ENCODE measurements at places on chromosomes 3 and 15.

GRCh38 chr15:37695719-37696118 is 238.7 kb upstream of the TMCO5A start:
- no peak for DNase-seq

DNA sequence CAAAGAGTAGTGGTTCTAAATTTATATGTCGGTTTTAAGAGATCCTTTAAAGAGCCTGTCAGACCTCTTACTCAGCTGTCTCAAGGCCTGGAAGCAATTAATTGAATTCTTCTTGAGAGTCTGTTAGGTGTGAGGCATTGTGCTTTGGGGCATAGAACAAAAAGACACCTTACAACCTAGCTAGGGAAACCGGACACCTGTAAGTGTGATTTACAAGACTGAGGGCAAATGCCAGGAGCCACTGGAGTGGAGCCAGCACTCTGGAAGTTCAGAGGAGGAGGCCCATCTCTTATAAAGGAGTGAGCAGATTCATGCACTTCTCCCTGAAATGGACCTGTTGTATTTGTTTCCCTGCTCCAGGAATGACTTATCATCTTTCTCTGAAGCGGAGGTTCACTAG is 97.7 kb upstream of the NUDT16 start:
- no peak for DNase-seq

DNA sequence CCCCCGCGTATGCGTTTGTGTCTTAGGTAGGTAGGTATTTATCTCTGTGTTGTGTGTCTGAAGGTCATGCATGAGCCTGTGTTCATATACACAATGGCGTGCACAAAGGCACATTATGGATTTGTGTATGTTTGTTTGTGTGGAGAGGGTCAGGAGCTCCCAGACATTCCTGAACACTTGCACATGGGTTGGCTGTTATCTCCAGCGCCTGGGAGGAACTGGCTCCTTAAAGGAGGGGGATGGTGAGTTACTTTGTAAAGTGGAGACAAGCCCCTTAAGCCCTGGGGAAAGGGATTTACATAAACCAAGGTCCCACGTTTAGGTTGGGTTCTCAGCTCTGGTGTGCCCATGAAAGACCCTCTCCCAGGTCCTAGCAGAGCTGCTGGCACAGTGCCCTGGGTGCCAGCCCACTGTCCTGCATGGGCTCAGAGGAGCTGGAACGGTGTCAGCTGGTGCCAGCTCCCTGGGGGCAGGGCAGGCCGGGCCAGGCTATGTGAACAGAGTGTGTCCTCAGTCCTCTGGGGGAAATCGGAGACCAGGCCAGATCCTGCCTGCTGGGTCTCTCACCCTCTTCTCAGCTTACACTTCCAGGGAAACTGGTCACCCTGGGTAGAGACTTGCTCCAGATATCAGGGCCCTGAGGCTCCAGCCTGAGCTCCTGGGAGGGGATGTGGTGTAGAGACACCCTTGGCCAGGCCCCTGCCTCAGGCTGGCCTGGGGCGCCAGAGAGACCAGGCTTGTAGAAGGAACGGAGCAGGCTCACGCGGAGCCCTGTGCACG is 25.1 kb downstream of the SNX33 start:
- DNase-seq: peak; percentile 63

DNA sequence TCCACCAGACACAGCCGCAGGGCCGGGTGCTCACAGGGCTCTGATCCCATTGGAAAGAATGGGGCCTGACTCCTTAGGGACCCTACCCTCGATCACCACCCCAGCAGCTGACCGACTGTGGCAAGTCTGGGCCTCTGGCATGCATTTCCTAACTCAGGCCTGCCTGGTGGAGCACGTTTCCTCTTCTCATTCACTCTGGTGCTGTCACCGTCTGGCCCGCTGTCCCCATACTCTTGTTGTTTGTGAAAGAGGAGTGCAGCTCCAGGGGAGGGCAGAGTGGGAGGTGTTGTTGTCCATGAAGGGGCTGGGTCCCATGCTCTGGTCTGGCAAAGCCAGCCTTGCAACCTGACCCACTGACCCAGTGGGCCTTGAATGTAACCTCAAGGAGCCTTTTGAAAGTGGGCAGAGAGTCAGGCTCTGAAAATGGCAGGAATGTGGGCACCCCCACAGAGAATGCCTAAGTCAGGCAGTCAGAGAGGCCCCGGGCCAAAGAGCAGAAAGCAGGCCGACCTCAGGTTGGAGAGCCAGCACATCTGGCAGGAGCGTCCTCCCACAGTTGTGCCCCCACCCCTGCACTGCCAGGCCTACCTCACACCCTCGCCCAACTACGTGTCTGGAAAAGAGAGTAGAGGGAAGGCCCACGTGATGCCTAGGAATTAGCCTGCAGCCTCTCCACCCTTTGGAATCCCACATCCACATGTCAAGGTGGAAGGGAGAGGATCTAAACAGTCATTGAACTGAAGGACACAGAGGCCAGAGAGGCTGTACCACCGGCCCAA is 10.9 kb downstream of the SEMA7A start:
- no peak for DNase-seq

- DNase-seq: no peak
Measured at GRCh38 chr3:79255702-79256101, 512.1 kb downstream of the ROBO1 start.

DNA sequence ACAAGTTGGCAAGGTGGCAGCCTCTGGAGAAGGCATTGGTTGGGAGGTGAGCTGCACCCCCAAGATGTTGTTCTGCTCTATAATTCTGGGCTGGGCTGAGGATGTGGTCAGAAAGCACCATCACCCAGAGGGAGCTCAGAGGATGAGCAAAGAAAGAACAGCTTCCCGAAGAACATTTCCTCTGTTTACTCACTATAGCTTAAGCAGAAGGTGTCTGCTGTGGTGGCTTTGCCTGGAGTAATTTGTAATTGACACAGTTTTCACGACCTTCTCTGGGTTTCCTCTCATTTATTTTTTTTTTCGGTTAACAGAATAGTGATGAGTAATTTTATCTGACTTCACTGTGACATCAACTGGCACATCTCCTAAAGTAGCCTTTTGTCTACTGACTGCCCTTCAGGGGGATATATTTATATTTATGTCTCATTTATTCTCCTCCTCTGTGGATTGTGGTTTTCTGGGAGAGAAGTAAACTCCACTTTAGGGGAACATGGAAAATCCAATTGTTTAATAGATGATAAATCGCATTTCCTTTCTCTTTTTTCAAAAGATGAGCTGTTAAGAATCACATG is 49.5 kb upstream of the ABHD17C start:
- DNase-seq: no peak

DNA sequence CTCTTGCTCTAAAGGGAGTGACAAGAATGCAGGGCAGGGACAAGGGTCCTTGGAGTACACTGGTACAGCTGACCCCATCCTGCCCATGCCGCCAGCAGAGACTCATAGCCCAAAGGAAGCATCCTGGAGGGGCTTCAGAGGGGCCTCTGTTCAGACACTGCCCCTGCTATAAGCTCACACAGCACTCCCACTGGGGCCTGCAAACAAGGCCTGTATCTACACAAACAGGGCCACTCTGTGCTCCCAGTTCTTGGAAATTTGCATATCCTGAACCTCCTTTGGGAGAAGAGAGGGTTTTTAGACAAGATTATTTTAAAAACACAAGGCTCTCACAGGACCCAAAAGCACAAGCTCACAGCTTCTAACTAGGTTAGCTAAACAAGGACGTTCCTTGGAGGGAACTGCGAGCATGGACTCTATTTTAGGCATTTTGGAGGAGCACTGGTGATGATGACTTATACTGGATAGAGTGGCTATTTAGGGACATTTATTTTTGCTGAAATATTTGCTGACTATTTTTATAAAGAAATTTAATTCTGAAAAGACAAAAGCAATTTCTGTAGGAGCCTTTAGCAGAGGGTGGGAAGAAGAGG is 16.4 kb upstream of the ANKRD34C start:
- no peak for DNase-seq

DNA sequence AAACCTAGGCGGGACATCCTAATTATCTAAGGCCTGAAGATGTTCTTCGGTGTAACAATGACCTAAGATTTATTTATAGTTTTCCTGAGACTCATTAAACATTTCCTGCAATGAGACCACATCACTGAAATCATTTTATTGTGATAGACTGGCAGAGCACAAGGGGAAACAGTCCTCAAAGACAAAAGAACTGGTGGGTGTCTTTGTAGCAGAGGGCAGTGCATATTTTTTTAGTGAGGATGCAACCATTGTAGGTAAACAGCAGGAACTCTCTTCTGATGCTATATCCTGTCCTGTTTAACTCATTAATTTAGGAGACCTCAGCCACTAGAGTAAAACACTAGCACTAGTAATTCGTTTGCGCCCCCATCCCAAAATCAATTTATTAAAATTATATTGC is 100.0 kb downstream of the MAGI1 start:
- no peak for DNase-seq

GRCh38 chr3:11045536-11045935 is 53.0 kb downstream of the SLC6A1 start:
- DNase-seq: no peak

DNA sequence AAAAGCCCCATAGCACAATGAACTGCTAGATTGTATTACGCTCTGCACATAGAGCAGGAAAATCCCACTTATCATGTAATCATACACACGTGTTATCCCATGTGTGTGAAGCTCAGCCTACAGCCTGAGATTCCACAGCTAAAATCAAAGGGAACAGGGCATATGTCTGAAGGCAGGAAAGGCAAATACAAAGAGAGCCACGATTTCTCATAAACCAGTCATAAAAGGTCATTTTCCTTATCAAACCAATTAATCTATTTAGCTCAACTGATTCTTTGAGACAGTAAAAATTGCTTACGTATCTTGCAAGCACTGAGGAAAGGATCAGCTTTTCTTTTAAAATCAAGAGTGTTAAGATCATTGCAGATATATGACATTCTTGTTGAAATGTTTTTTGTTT is 199.5 kb upstream of the TBL1XR1 start:
- no peak for DNase-seq

GRCh38 chr3:182116386-182116785 is 404.7 kb downstream of the SOX2 start:
- DNase-seq: no peak

- no peak for DNase-seq
Measured at GRCh38 chr15:28208583-28208982, 109.5 kb upstream of the OCA2 start.

- no peak for DNase-seq
Measured at GRCh38 chr3:129313415-129313664, 34.7 kb downstream of the HMCES start.

- no peak for DNase-seq
Measured at GRCh38 chr15:71701808-71702207, 108.5 kb upstream of the NR2E3 start.

- no peak for DNase-seq
Measured at GRCh38 chr3:73207946-73208440, 146.5 kb downstream of the EBLN2 start.

GRCh38 chr3:114406922-114407321 is 113.1 kb downstream of the TIGIT start:
- DNase-seq: no peak

GRCh38 chr3:151224268-151224866 is 21.4 kb upstream of the GPR171 start:
- no peak for DNase-seq

DNA sequence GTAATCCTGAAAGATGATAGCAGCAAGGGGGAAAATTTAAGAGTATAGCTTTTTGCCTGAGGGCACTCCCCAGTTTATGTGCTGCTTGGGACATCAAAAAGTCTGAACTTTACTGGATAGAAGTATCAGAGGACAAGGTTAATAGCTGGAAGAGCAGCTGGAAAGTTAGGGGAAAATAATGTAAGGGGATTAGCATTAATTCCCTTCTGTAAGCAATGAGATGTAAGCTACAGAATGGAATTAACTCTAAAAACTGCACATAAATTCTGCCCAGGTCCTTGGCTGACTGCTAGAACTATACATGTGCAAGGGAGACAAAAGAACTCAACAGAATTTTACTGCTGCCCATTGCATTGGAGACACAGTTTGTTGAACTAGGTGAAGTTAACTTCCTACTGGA is 55.6 kb downstream of the ATP11B start:
- DNase-seq: peak; percentile 13

- no peak for DNase-seq
Measured at GRCh38 chr3:122538956-122539490, 24.3 kb upstream of the KPNA1 start.

DNA sequence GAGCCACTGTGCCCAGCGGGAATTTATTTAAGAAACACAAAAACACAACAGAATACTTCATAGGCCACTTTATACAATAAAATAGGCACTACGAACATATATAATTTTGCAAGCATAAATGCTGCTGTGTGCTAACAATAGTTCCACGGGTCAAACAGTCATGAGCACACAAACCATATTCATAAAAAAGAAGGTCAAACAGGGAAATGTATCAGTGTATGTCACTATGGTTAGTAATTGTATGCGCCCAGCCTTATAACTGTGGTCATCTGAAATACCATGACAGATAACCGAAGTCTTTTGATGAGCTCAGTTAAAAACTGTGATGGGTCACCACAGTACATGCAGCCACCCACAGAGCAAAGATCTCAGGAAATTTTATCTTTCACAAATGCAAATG is 38.1 kb upstream of the NR2C2 start:
- no peak for DNase-seq

GRCh38 chr3:112354642-112355306 is 21.8 kb downstream of the CD200 start:
- no peak for DNase-seq

DNA sequence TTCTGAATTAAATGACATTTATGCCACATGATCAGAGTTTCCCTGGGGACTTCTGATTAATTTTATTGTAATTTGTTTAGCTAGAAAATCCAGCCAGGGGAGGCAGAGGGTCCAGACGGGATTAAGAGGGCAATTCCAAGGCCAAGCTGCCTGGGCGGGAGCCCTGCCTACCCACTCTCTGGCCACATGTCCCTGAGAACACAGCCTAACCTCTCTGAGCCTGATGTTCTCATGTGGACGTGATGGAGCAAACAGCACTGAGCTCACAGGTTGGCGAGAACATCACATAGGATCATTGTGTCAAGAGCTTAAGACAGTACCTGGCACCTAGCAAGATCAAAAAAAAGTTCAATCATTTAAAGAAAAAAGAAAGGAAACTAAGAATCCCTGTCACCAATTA is 1.0 kb downstream of the LRRC2 start:
- no peak for DNase-seq

DNA sequence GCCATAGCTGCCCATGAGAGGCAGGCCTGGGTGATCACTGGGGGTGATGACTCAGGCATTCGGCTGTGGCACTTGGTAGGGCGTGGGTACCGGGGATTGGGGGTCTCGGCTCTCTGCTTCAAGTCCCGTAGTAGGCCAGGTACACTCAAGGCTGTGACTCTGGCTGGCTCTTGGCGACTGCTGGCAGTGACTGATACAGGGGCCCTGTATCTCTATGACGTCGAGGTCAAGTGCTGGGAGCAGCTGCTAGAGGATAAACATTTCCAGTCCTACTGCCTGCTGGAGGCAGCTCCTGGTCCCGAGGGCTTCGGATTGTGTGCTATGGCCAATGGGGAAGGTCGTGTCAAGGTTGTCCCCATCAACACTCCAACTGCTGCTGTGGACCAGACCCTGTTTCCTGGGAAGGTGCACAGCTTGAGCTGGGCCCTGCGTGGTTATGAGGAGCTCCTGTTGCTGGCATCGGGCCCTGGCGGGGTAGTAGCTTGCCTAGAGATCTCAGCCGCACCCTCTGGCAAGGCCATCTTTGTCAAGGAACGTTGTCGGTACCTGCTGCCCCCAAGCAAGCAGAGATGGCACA is 5.3 kb downstream of the WDR6 start:
- no peak for DNase-seq

GRCh38 chr3:963755-964154 is 129.1 kb upstream of the CNTN6 start:
- no peak for DNase-seq

- DNase-seq: no peak
Measured at GRCh38 chr15:28273468-28273867, 48.5 kb downstream of the HERC2 start.

GRCh38 chr3:195746346-195746745 is 25.6 kb downstream of the MUC20 start:
- no peak for DNase-seq

GRCh38 chr3:36219398-36219797 is 160.9 kb upstream of the STAC start:
- DNase-seq: no peak

Measured in SJCRH30 (cell line).